Stimulated activated CD4-positive, alpha-beta T cell treated with anti-CD3 and anti-CD28 coated beads, Interleukin-4, amount 100 ng/mL, for 48 hours (primary cell): ENCODE measurements at places on chromosomes 16 and 17.

- DNase-seq = no peak
These were observed 638 bp upstream of the TMEM88 start for GRCh38 chr17:7854078-7854777.

GRCh38 chr16:24279982-24280515 lies 23.9 kb downstream of the CACNG3 start:
- no peak for DNase-seq

GRCh38 chr17:78748730-78749317 lies 33.2 kb downstream of the CYTH1 start:
- no peak for DNase-seq

- DNase-seq = no peak
These were observed 35.2 kb downstream of the ZNF207 start for GRCh38 chr17:32385121-32385520.

- no peak for DNase-seq
These were observed 22.8 kb downstream of the SNTB2 start for GRCh38 chr16:69209735-69210134.

DNA sequence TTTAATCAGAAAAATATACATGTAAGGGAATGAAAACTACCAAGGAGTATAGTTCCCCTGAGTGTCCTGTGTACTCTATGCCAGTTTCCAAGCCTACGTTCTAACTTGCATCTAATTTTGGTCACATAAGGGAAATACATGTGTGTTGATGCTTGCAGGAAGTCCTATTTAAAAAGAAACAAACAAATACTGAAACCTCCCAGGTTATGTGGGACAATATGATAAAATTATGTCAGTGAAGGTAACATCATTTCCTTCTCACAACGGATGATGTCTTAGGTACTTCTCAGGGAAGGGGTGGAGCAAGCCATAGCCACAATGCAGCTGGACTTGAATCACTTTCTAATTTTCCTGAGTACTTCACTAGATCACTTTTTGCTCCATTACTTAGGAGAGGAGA lies 115.9 kb downstream of the ZFHX3 start:
- no peak for DNase-seq

DNA sequence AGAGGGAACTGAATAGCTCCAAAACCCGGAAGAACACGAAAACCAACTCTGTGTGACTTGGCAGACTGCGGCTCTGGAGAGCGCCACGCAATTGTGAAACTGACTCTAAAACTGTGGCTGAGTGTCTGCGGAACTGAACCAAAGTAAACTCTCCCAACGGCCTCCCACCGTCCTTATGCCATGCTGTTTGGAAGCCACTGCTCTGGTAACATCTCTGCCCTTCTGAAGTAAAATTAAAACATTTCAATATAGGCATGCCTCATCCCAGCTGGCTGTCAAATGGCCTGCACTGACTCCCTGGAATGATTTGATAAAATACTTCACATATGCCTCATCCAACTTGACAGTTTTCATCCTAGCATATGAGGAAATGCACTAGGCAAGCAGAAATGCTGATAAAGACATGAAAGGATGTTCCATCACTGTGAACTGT lies 70.2 kb downstream of the PARN start:
- DNase-seq = no peak

- no peak for DNase-seq
These were observed 13.8 kb downstream of the HNF1B start for GRCh38 chr17:37731056-37731455.

DNA sequence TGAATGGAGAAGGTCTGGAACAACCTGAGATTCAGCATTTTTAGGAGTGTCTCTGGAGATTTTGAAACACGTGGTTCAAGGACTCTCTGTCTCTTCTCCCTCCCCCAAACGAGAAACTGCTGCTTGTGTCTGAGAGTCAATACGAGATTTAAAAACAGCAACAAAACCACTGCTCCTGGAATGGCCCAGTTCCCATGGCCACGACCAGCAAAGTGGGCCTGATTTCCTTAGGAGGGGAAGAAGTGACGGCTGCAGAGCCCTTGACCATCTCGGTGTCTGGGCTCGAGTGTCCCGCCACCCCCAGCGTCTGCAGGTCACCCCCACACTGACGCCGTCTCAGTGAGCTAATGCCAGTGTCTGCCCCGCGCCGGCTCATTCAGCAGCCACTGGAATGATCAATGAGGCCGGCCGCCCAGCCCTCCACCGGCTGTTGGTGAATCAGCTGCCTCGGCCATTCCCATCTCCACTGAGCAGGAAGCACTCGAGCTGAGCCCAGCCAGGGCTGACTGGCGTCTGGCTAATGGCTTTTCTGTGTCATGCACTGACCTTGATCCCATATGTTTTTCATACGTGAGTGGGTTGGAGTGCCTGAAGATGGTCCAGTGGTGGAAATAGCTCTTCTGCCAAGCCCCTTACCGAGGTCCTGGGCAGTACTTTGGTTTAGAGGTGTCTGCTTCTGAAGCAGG lies 151.8 kb downstream of the PITPNC1 start:
- DNase-seq = no peak

- no peak for DNase-seq
These were observed 841.5 kb downstream of the CDH11 start for GRCh38 chr16:64280317-64280716.

GRCh38 chr16:17365211-17365541 lies 105.6 kb downstream of the XYLT1 start:
- no peak for DNase-seq

DNA sequence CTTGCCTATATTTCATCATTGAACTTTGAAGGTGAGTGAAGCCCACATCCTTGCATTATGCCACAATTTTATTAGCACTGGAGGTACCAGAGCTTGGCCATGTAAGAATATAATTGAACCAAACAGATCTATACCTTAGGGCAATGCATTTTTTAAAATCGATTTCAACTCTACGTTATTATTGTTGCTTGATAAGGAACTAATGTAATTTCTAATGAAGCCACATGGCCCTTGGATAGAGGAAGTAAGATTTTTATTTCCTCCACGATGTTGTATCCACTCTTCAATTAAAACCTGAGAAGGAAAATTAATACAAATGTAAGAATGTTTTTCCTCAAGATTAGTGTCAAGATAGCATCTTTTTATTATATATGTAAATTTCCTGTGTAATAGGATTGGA lies 370.0 kb upstream of the EEF2KMT start:
- no peak for DNase-seq

- DNase-seq = no peak
These were observed 42.1 kb downstream of the ABHD15 start for GRCh38 chr17:29524692-29525091.

DNA sequence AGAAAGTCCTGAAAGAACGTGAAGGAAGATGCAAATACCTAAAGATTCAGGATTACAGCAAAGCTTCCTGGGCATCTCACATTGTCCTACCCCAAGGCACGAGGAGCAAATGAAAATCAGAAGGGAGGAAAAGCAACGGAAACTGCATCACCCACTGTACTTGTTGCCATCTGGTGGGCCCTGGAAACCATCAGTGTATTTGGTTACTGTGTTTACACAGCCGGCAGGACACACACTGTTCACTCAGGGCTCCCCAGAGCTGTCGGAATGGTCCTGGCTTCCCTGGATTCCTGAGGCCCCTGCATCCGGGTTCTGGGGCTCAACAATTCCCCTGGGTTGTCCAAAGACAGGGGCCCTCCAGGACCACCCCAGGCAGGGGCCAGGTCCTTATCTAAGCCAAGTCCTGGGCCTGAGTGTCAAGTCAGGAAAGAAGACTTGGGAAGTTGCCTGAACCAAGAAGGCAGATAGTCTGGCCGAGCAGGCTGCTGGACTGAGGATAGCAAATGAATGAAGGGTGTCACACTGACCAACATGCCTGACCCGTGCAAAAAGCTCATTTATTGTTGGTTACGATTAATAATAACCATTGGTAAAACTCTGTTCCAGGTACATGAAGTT lies 52.8 kb downstream of the SOX9 start:
- no peak for DNase-seq

DNA sequence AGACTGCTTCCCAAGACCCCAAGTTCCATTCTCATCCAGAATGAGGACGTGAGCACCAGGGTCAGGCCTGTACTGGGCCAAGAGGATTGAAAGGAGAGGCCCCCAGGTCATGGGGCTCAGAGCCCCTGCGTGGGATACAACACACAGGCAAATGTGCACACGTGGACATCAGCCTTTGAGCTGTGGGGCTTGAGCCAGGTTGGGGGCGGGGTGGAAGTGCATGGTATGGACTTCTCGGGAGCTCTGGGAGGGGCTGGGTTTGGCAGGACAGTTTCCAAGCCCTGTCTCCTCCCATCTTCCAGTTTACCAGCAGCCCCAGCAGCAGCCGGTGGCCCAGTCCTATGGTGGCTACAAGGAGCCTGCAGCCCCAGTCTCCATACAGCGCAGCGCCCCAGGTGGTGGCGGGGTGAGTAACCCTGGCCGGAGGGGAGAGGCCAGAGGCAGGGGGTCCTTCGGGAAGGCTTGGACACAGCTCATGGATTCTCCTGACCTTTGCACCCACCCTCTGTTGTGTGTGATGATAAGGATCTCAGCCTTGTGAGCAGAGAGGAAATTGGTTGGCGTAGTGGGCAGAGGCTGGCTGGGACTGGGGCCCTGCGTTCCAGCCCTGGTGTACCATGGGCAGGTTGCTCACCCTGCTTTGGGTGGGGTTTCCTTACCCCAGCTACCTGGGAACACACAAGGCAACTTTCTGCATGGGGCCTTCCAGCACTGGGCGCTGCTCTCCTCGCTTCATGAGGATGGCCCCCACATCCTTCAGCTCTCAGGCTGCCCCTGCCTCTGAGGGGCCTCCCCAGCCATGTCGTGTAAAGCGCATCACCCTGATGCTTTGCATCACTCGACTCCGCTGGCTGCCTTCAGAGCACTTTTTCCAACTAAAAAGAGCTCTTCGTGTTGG lies 10.4 kb upstream of the LASP1NB start:
- no peak for DNase-seq

- DNase-seq = no peak
These were observed 33.1 kb downstream of the N4BP1 start for GRCh38 chr16:48576927-48577326.

DNA sequence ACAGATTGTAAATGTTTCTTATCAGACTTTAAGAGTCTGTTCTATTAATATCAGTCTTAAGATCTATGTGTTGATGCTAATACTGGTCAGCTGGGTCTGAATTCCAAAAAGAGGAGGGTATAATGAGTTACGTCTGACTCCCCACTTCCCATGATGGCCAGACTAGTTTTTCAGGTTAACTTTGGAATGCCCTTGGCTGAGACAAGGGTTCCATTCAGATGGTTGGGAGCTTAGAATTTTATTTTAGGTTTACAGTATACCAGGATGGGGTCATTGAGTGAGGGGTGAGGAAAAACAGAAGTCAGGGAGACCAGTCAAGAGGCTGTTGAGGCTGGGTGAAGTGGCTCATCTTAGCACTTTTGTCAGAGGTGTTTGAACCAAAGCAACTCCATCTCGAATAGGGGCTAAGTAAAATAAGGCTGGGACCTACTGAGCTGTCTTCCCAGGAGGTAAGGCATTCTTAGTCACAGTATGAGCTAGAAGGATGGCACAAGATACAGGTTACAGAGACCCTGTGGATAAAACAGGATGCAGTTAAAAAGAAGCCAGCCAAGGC lies 2.9 kb upstream of the TMEM231 start:
- no peak for DNase-seq

DNA sequence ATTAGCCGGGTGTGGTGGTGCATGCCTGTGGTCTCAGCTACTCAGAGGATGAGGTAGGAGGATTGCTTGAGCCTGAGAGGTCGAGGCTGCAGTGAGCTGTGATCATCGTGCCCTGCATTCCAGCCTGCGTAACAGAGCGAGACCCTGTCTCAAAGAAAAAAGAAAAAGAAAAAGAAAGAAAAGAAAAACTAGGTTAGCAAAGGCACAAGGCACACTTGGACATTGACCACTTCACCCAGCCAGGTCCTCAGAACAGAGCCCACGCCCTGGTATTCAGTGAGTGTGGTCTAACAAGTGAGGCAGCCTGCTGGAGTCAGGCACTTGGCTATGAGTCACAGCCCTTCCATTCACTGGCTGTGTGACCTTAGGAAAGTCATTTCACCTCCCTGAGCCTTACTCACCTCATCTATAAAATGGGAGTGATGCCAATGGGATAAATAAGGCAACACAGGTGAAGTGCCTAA lies 10.4 kb downstream of the MILR1 start:
- no peak for DNase-seq

DNA sequence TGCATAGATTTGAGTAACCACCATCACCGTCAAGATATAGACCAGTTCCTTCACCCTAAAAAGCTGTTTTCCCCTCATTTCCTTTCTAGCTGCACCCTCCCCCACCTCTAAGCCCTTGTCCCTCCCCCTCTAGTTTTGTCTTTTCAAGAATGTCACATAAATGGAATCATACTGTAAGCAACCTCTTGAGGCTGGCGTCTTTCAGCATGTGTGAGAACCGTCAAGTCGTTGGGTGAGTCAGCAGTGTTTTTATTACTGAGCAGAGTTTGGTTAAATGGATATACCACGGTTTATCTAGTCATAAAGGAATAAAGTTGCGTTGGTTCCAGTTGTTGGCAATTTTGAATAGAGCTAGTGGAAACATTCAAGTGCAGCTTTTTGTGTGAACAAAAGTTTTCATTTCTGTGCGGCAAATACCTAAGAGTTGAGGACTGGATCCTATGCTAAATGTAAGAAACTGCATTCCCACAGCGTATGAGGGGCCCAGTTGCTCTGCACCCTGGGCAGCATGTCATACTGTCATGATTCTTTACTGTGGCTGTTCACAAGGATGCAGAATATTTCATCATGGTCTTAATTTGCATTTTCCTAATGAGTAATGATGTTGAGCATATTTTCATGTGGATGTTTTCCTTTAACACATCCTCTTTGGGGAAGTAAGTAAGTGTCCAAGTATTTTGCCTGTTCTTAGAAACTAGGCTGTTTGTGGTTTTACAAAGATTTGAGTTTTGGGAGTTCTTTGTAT lies 264.3 kb downstream of the CPPED1 start:
- no peak for DNase-seq

GRCh38 chr17:48455791-48456190 lies 25.8 kb upstream of the SKAP1 start:
- no peak for DNase-seq

DNA sequence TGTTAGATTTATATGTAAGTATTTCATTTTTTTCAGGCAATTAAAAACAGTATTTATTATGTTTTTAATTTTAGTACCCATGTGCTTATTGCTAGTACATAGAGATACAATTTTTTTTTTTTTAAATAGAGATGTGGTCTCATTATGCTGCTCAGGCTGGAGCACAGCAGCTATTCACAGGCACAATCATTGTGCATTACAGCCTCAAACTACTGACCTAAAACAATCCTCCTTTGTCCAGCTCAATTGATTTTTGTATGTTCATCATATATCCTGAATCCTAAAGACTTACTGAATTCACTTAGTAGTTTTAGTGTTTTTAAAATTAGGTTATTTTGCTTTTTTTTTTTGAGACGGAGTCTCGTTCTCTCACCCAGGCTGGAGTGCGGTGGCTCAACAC lies 26.3 kb downstream of the SPECC1 start:
- DNase-seq = no peak

GRCh38 chr16:72857834-72858664 lies 189.9 kb downstream of the ZFHX3 start:
- DNase-seq = no peak

GRCh38 chr17:82246365-82247181 lies 17.7 kb downstream of the SLC16A3 start:
- DNase-seq = no peak
